Stimulated activated CD4-positive, alpha-beta T cell treated with anti-CD3 and anti-CD28 coated beads, Interleukin-1b, Interleukin-23, amount 100 ng/mL, for 24 hours (primary cell): ENCODE measurements at places on chromosomes 1 and 21.

DNA sequence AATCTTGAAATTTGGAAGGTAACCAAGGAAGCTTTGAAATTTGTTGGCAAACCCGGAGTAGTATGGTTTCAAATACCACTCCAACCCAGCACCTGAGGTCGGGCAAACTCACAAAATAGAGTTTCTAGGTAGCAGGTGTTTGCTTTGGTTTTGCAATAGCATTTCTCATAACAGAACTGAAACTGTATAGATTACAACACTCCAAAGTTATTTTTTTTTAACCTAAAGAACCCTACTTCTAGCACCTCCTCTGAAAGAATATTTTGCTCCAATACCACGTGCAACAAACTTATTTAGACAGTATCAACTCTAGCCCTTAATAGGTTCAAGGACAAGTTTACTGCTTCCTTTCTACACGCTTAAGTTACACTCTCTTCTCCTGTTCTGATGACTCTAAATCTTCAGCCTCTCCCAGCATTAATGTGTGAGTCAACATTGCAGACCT, 178.5 kb upstream of the FMN2 start:
- DNase-seq = no peak

DNA sequence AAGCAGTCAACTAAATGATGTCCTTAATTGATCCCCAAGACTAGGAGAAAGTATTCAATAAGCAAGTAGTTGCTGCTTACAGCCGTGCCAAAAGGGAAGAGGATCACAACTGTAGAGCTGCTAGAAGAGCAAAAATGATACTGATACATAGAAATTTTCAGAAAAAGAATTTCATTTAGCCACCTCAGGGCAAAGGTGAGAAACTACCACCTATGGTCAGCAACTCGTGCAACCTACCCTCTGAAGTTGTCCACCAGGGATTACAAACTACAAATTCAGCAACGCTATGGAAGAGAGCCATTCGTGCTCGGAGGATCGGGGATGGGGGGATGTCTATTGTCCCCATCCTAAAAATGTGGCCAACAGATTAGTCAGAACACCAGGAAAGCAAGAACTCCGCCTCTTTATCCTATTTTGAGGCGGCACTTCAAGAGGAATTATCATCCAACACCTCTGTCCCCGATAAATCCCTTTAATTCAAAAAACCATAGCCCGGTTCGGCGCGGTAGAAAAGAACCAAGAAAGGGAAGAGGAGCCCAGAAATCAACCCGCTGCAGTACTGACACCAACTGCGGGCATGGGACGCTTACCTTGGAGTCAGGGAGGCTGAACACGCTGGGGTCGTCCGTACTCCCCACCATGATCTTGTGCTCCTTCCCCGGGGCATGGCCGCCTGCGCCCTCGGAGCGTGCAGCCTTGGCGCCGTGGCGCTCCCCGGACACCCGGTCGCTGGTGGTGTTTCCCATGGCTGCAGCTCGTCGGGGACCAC, 687 bp downstream of the PRKAB2 start:
- no peak for DNase-seq

GRCh38 chr1:202599669-202600431, 110.4 kb downstream of the SYT2 start:
- DNase-seq = peak; percentile 8

DNA sequence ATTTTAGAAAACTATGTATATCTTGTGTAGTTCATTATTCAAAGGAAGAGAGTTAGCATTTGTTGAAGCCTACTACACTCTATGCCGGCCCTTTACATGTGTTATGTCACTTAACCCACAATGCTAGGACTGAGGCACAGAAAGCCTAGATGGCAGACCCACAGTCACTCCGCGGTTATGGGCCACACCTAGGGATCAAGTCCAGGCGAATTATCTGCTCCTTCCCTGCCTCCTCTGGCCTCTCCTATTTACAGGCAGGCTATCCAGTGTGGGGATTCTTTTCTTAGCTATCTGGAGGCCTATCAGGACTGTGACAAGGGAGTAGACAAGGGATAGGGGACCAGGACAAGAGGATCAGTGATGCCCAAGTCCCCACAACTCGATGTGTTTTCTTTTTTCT, 33.0 kb downstream of the IER5 start:
- no peak for DNase-seq

- no peak for DNase-seq
Observed at GRCh38 chr1:228037401-228038386, 30.9 kb downstream of the WNT3A start.

DNA sequence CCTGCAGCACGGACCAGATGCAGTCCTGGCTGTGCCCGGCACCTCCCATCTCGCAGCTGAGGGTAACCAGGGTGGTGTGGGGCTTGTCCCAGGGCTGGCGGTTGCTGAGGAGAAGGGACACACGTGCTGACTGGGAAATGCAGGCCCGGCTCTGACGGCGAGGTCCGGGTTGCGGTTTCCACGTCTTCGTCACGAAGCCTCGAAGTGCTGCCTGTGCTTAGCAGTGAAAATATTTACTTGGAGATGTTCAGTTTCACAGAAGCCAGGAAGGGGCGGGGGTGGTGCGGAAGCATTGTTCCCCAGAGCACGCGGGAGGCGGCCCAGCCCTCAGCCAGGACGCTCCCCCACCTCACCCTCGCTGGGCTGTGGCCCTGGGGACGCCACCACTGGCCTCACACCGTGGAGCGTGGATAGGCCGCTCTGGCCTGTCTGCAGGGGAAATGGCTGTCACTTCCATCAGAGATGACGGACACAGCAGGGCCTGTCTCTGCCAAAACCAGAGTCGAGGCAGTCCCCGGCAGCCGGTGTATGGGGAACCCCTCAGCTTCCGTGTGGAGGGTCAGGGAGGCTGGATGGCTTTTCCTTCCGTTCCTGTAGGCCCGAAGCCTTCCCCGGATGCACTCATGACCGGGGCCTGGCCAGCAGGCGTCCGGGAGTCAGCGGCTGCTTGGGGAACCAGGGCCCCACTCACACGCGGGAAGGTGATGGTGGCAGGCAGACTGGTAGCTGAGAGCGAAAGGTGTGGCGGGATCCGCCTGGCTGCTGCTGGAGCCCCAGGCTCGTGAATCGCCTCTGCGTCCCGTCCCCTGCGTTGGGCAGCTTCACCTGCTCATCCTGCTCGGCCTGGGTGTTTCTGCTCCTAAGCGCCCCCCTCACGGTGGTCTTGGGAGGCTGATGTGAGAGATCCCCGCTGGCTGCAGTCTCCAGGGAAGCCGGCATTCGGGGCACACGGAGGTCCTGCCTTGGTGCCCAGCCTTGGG, 14.7 kb upstream of the POFUT2 start:
- no peak for DNase-seq

DNA sequence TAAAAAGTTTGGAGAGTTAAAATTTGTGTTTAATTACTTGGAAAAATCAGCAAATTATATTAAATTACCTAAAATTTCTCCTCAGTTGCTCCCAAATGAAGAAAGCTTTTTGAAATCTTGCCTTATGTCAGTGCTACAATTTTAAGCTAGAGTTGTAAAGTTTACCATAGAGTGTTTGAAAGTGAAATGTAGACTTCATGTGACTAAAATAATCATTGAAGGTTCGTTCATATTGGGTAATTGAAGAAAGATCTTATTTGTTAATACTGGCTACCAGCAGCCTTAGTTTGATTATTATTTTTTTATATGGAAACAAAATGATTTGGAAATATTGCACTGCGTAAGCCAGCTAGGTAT, 4.4 kb downstream of the DYRK1A start:
- DNase-seq = no peak

GRCh38 chr1:115142616-115143015, 53.3 kb upstream of the TSPAN2 start:
- DNase-seq = no peak

GRCh38 chr1:193709607-193710006, 523.2 kb upstream of the B3GALT2 start:
- no peak for DNase-seq

DNA sequence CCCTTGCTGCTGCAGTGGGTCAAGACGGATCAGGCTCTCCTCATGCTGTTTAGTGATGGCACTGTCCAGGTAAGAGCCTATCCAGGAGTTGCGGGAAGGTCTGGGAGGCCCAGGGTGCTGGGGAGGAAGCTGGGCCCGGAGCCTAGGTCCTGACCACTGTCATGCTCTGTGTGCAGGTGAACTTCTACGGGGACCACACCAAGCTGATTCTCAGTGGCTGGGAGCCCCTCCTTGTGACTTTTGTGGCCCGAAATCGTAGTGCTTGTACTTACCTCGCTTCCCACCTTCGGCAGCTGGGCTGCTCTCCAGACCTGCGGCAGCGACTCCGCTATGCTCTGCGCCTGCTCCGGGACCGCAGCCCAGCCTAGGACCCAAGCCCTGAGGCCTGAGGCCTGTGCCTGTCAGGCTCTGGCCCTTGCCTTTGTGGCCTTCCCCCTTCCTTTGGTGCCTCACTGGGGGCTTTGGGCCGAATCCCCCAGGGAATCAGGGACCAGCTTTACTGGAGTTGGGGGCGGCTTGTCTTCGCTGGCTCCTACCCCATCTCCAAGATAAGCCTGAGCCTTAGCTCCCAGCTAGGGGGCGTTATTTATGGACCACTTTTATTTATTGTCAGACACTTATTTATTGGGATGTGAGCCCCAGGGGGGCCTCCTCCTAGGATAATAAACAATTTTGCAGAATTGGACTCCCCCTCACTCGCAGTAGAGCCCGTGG, 1.7 kb downstream of the DYNLT4 start:
- DNase-seq = no peak

- DNase-seq = no peak
Observed at GRCh38 chr1:177981200-177981599, 11.3 kb upstream of the SEC16B start.

DNA sequence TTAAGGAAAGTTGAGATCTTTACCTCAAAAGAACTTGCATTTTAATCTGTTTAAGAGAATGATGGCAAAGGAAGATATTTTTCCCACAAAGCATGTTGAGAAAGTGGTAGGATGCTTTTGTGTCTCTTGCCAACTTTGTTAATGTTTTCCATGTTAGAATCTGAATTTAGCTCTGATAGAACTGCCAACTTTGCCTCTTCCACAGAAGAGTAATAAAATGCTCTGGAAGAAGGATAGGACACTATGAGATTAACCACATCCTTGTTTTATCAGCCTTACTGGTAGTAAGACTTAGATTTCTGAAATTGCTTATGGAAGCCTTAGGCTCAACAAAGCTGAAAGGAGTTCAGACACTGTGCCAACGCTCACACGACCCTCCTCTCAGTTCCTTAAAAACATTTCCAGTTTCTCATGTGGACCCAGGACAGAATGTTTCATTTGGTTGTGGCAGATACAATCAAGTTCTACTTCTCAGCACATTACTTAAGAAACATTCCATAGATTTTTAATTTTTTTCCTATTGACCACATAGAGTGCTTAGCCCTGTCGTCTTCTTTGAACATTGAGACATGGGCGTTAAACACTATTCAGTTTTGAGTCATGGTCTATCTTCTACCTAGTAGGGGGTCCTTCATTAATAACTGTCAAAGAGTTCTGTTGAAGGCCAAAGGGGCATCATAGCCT, 59.0 kb downstream of the MTR start:
- no peak for DNase-seq

DNA sequence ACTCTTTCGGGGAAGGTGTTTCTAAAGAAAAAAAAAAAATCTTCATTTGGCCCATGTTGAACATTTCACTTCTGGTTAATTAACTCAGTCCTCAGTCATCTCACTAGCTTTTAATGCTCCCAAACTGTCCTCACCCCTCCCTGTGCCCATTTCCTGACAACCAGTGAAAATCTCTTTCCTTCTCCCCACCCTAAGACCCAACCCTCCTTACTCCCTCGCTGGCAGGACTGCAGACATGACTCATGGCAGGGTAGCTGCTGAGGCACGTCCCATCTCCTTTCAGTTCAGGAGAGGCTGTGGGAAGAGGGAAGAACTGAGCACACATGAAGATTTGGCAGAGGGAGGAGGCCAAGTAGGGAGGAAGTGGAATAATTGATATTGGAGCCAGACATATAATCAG, 12.6 kb downstream of the PKP1 start:
- DNase-seq = no peak

DNA sequence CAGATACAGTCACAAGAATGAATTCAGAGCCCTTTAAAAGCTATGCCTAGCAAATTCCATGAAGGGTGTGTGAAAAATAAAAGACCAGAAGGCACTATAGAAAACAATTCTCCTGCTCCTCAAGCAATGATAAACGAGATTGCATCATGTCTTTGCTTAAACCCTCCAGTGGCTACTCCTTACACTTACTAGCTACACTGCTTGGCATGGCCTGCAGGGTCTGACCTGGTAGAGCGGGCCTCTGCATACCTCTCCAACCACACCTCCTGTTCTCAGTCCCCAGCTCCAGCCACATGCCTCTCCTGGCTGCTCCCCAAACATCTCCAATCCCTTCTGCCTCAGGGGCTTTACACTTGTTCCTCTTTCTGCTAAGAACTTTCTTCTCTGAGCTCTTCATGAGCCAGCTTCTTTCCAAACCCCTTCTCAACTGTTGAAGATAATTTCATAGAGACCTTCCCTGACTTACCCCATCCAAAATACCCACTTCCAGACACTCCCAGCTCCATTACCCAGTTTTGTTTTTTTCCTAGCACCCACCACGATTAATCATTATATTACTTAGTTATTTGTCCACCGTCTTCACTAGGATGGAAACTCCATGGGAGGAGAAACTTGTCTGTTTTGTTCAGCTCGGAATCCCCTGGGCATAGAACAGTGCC, 11.2 kb upstream of the CREG1 start:
- DNase-seq = no peak

DNA sequence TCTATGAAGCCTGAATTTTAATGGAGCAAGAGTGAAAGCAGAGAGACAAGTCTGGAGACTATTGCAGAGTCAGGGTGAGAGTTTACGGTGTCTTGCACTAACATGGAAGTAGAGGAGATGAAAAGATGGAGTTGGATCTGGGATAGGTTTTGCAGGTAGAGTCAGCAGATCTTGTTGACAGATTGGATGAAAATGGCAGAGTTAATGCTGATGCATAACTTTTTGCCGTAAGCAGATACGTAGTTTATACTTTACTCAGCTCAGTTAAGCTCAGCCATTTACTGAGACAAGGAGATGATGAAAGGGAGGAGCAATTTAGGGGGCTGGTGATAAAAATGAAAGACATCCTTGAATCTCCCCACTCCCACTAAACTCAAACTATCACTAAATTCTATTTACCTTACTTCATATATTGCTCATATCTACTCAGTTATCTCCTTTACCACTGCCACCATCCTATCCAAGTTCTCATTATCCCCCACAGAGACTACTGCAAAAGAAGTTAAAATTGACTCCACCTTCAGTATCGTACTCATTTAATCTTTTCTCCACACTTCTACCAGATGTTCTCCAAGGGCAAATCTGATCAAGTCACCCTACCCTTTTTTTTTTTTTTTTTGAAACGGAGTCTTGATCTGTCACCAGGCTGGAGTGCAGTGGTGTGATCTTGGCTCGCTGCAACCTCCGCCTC, 13.8 kb downstream of the C1orf185 start:
- DNase-seq = no peak

GRCh38 chr1:40630488-40631223, 34.8 kb downstream of the RIMS3 start:
- DNase-seq = no peak

GRCh38 chr1:175675017-175675416, 68.4 kb downstream of the TNR start:
- DNase-seq = no peak

- no peak for DNase-seq
Observed at GRCh38 chr1:91901231-91901630, 15.3 kb upstream of the TGFBR3 start.
